ENCODE measurements at places on chromosomes 7 and 10.
A peak's percentile ranks its signal among the peaks of the same experiment; 100 is the strongest.

DNA sequence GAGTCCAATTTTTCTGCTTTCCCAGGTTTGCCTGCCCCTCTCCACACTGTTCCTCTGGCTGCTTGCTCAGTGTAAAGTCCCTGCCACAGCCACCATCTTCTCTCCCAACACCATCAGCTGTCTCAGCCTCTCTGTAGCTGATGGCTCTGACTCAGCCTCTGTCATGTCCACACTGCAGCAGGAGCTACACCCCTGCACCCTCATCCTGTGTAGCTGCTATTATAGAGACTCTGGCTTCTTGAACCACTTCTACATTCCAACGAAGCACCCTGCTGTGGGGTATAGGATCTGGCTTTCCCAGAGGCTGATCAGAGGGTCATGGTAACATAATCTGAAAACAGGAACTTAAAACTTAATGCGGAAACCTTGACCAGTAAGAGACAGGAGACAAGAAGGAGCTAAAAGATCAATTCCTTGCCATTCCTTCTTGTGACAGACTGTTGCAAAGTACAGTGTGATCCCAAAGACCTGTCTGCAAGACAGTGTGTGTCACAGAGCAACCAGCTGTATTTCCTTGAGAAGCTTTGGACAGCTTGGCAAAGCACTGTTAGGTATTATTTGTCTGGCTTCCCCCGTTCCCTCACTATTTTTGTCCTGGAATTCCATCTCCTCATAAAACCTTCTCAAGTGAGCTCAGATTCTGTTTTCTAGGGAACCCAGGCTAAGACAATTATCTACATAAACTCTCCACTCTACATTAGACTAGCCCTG, 42.3 kb downstream of the NRCAM start:
- DNase-seq = peak; percentile 78

DNA sequence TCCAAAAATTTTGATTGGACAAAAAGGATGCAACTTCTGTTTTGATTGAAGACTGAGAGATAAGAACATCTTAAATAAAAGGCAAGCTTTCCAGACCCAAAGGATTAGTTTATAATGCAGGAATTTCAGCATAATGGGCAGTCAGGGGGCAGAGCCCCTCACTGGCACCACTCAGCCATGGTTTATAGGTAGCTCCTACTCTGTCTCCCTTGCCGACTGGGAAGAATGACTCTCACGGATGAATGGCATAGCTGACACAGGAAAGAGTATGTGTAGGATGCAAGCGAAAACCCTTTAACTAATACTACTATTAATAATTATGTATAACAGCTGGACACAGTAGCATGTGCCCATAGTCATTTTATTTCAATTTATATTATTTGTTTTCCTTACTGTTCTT, 53.3 kb downstream of the GALNT11 start:
- DNase-seq = no peak

GRCh38 chr7:3246127-3246526, 54.9 kb upstream of the SDK1 start:
- no peak for DNase-seq

DNA sequence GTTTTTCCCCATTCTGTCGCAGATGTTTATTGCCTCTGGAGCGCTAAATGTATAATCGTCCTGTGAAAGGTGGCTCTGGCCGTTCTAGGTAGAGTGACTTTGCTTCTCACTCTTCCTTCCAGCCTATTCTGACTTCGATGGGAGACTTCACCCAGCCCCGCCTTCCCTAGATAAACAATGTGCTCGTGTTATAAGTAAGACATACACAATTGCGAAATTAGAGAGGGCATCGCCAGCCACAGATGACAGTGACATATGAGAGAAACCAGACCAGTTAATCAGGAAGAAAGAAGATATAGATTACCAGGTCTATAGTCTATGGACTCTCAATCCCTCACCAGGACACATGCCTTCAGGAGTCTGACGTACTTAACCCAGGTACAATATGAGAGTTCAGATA, 1050.5 kb upstream of the AUTS2 start:
- DNase-seq = no peak

DNA sequence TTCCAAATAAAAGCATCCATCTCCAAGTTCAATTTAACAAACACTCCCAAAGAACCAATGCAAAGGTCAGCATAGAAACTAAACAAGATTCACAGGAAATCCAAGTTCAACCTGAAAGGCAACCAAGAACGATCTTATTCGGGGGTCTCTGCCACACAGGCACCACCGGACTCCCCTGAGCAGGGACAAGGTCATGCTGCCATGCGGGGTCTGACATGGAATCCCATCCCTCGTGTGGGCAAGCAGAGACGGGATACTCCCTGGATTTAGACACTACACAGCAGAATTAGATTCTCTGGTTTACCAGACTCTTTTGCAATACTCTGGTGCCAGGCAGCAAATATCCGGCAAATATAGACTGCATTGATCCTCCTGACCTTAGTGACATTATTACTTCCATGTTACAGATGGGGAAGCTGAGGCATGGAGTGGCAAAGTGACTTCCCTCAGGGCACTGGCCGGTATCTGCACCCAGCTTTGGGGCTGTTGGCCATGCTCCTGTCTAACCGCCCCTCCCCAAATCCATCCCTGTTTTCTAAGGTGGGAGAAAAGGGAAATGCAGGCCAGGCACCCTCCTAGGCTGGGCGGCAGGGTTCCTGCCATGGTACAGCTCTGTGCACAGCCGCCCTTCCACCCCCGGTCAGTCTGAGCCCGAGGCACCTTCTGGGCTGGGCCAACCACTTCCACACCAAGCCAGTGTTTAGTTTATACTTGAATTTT, 111.8 kb downstream of the VIPR2 start:
- no peak for DNase-seq

DNA sequence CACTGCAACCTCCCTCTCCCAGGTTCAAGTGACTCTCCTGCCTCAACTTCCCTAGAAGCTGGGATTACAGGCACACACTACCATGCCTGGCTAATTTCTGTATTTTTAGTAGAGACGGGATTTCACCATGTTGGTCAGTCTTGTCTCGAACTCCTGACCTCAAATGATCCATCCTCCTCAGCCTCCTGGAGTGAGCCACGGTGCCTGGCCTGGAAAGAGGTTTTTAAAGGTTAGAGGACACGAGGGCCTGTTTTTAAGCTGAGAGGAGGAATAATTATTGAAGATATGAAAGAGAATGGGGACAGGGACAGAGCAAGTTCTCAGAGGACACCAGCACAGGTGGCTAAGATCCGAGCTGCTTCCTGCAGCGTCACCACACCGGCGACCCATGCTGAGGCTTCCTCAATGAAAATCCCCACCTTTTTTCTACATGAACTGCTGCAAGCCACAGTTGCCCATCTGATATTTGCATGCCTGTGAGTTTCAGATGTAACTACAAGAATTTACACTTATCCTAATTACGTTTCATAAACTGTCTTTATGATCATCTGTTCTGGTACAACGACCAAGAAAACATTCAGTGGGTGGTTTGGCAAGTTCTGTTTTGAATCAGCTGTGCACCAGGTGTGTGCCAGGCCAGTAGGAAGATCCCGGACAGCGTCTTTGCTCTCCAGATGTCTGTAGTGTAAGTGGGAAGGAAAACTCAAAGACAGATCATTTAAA, 76.0 kb downstream of the HIP1 start:
- DNase-seq = no peak

- DNase-seq = no peak
Measured at GRCh38 chr7:37826825-37827224, 21.6 kb upstream of the NME8 start.
